ENCODE measurements at places on chromosomes 11 and 22.

DNA sequence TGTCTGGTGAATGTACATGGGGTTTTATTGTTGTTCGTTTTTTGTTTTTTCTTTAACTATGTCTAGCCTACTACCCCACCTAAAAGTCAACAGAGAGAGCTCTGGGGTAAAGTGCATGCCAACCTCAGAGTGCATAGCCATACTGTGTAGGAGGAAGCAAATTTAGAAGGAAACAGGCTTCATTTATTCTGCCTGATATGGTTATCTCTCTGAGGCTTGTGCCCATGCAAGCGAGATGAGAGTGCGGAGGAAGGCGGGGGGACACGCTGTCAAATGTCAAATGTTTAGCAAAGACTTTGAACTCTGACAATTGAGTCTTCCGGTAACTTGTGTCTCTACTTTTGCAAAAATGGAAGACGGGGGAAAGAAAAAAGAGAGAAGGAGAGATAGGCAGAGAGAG lies 295.5 kb downstream of the ETS1 start:
- no peak for ATAC-seq
- peaks cover 29% of the 10 kb centered on the region for H3K36me3 ChIP-seq
- H3K27ac ChIP-seq = peak overlapping the region; percentile 99
- peak overlapping the region; percentile 90 for H3K4me3 ChIP-seq
- H3K27me3 ChIP-seq = no peaks in the 10 kb centered on the region
- peaks cover 66% of the 10 kb centered on the region for H3K4me1 ChIP-seq

DNA sequence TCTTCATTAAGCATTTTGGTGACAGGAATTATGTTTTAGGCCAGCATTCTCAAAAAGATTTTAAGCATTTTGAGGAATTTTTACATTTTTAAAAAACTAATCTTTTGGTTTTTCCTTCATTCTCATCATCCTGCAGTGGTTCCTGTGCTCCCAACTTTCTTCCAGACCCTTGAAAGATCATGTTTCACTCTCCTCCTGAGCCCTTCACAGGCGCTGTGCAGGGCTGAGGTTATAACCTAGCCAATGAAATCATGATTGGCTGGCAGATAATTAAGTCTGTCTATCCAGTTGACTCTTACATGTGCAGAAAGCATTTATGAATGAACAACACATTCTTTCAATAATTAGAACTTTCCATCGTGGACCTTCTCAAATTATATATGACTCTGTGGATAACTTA lies 226.3 kb downstream of the DDX10 start:
- H3K36me3 ChIP-seq = no peaks in the 10 kb centered on the region
- H3K27ac ChIP-seq = no peak overlapping the region
- H3K4me3 ChIP-seq = no peak overlapping the region
- H3K4me1 ChIP-seq = no peaks in the 10 kb centered on the region

DNA sequence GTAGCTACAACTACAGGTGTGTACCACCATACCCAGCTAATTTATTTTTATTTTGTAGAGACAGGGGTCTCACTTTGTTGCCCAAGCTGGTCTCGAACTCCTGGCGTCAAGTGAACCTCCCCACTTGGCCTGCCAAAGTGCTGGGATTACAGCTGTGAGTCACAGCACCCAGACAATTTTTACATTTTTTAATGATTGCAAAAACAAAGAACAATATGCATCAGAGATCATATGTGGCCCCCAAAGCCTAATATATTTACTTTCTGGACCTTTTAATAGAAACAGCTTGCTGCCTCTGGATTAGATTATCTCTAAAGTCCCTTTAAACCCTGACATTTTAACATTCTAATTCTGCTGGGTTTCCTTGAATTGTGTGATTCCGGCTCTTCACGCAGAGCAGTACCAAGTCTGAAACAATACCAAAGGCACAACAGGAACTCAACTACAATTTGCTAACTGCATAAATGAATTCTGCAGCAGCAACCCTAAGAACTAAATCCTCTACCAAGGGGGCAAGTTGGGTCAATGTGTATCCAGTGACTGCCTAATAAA lies 25.0 kb downstream of the RAB30 start:
- no peaks in the 10 kb centered on the region for H3K36me3 ChIP-seq
- H3K27ac ChIP-seq = no peak overlapping the region
- no peaks in the 10 kb centered on the region for H3K27me3 ChIP-seq
- ATAC-seq = no peak
- peaks cover 6% of the 10 kb centered on the region for H3K4me1 ChIP-seq

- no peak overlapping the region for H3K4me3 ChIP-seq
- ATAC-seq = no peak
- no peaks in the 10 kb centered on the region for H3K36me3 ChIP-seq
- no peaks in the 10 kb centered on the region for H3K27me3 ChIP-seq
- H3K27ac ChIP-seq = no peak overlapping the region
These were observed 33.5 kb upstream of the CD44 start for GRCh38 chr11:35105319-35106079.

DNA sequence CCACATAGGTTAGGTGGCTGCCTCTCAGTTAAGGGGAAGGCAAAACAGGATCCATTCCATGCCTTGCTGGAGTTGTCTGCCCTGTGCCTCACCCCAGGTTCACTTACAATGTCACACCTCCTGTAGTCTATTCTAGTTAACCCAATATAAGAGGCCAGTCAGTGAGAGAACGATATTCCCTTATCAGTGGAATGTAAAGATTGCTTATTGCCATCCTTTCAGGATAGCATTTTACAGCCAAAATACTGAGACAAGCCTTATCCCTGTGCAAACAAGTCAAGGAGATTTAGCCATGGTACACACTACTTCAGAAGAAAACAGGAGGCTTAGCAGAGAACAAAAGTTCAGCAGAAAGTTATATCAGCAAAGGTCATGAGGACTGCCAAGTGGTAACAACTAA lies 5.5 kb downstream of the CYP2R1 start:
- peaks cover 30% of the 10 kb centered on the region for H3K4me1 ChIP-seq
- no peak for ATAC-seq
- H3K27ac ChIP-seq = peak overlapping the region; percentile 6
- no peaks in the 10 kb centered on the region for H3K27me3 ChIP-seq
- H3K4me3 ChIP-seq = no peak overlapping the region

DNA sequence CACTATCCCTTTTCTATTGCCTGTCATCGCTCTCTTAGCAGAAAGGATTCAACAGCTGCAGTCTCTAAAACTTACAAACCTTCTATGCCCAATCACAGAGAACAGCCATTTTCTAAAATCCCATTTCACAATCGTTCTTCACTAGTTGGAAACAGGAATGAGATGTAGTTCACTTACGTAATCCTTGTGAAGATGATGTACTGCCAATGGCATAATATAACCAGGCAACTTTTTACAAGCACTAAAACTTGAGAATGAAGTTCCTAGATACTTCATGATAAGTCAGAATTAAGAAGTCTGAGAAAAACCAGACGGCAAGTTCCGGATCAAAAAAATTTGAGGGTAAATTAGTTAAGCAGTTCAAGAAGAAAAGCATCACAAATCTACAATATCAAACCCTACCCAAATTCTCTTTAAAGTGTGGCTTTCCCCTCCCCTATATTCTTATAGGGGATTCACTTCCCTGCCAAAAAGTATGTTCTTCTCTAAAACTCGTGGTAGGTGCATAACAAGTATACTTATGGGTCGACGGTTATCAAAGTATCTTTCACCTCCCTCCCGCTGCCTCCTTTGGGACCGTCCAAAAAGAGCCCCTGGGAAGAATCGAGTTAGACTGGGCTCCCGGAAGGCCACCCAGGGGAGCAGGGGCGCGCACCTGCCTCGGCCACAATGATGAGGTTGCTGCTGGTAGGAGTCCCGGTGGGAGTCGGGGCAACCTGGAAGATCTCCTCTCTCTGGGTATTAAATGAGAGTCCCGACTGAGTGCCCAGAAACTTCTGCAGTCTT lies 666 bp downstream of the MSANTD4 start:
- H3K4me3 ChIP-seq = peak overlapping the region; percentile 87
- peak; percentile 2 for ATAC-seq
- H3K4me1 ChIP-seq = peaks cover 23% of the 10 kb centered on the region
- peak overlapping the region; percentile 88 for H3K27ac ChIP-seq

DNA sequence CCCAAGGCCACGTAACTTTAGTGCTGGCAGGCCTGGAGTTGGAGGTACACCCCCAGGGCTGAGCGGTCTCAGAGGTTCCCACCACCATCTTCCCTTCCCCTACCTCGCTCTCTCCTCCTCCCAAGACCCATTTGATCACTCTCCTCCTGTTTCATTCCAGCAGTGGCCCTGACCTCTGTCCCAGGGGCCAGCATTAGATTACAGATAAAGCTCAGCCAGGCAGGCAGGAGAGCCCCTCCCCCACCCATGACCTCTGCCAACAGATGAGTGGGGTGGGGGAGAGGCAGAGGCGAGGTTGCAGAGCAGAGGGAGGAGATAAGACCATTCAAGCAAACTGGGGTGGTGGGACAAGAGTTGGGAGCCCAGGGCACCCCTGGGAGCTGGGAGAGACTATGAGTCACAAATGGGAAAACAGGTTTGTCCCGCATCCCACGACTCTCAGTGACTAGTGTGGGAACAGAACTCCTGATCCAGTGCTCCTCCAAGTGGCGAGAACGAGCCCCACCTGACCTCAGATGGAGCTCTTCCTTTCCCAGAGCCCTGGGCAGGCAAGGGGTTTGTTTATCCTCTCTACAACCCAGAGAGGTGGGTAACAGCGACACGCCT lies 367.9 kb downstream of the MN1 start:
- H3K27me3 ChIP-seq = peaks cover 2% of the 10 kb centered on the region
- no peak for ATAC-seq
- H3K27ac ChIP-seq = no peak overlapping the region
- no peaks in the 10 kb centered on the region for H3K36me3 ChIP-seq
- no peaks in the 10 kb centered on the region for H3K4me1 ChIP-seq

DNA sequence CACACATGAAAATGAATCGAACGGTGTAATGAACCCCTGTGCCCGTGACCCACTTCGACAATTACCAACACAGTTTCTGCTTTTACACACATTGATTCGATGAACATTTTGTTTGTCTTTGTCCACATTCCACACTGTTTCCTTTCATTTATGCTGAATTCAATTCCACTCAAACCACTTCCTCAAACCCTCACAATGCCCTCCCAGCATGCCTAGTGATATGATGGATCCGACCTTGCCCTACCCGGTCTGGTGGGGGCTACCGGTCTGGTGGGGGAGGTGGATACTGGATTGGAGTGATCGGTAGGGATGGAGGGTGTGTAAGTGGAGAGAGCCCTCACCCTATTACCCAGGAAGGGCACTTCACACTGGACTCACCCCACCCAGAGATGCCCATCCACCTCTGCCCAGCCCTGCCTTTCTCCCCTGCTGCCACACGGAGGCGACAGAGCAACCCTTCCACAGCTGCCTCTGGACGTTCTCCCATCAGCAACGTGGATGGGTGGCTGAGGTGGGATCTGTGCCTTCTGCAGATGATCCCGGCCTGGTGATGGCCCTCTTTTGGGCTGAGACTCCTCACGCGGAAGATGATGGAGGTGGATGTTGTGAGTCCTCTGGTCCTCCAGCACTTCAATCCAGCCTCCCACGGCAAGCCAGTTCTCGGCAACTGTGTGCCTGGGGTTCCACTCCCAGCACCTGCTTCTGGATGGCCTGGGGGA lies 33.0 kb upstream of the P2RY2 start:
- peaks cover 5% of the 10 kb centered on the region for H3K27me3 ChIP-seq
- H3K36me3 ChIP-seq = no peaks in the 10 kb centered on the region
- H3K27ac ChIP-seq = no peak overlapping the region
- no peak overlapping the region for H3K4me3 ChIP-seq

DNA sequence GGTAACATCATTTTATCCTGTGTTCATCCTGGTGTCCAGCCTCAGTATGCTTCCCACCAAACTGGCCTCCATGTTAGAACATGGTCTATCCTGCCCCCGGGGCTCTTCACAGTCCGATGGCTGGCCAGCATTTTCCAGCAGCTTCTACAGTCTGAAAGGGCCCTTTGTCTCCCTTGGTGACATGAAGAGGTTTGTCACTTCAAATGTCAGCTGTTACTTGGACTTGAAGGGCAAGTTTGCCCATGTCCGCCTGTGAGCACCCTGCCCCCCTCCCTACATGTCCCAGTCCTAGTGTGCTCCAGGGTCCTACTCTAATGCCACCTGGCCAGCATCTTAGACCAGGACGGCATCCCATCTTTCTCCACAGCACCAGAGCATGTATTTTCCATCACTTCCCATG lies 24.7 kb downstream of the PATZ1 start:
- no peaks in the 10 kb centered on the region for H3K4me1 ChIP-seq
- ATAC-seq = no peak
- H3K36me3 ChIP-seq = peaks cover 27% of the 10 kb centered on the region
- no peak overlapping the region for H3K27ac ChIP-seq
- H3K27me3 ChIP-seq = no peaks in the 10 kb centered on the region
- no peak overlapping the region for H3K4me3 ChIP-seq

- ATAC-seq = no peak
- no peaks in the 10 kb centered on the region for H3K27me3 ChIP-seq
- H3K4me1 ChIP-seq = no peaks in the 10 kb centered on the region
- no peaks in the 10 kb centered on the region for H3K36me3 ChIP-seq
- no peak overlapping the region for H3K27ac ChIP-seq
These were observed 1422.4 kb downstream of the LRRC4C start for GRCh38 chr11:40037005-40037404.

DNA sequence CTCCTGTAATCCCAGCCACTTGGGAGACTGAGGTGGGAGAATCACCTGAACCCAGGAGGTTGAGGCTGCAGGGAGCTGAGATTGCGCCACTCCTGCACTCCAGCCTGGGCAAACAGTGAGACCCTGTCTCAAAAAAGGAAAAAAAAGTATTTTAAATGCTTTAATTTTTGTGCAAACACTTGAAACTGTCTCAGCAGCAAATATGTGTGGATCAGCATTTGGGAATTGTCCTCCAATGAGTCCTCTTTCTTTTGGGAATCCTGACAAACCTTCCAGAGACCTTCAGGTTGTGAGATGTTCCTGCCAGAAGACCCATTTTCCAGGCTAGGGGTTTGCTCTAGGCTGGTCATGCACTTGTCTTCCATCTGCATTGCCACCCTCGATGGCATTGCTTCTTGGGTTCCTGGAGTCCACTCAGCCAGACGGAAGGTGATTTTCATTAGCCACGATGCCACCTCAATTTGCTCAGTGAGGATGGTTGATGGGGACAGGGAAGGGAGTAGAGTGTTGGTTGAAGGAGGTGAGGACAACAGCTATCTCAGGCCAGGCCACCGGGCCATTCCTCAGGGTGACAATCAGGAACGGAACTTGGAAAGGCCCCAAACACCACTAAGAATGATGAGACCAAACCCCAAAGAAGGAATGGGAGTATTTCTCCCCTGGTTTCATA lies 55.4 kb downstream of the ST14 start:
- H3K36me3 ChIP-seq = no peaks in the 10 kb centered on the region
- no peak for ATAC-seq
- no peaks in the 10 kb centered on the region for H3K4me1 ChIP-seq

DNA sequence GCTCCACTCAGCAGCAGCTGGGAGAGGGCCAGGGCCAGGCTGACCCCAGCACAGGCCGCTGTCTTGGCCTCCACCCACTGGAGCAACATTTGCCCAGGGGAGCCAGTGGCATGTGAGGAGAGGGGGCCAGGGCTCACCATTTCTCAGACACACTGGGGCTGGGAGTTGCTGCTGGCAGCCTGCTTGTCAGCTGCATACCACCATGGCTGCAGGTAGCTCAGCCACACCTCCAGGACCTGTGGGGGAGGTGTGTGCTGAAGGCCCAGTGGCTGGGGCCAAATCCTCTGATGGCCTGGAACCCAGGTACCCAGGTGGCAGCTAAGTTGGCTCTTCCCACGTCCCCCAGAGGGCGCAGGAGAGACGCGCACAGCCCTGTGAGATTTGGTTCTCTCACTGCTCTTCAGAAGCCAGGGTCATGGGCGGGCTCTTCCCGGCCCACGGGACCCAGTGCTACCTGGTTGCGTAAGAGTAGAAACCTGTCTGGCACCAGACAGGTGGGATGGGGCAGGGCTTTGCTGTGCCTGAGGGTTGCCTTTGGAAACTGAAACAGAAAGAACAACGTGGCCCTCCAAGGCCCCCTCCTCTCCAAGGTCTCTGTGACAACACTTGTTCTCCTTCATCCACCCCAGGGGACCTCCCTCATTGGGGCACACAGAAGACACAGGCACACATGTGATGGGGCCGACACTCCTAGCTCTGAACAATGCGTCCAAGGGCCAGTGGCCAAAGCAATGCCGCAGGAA lies 98.8 kb downstream of the MED15 start:
- ATAC-seq = peak; percentile 85
- H3K4me3 ChIP-seq = no peak overlapping the region
